Glutamatergic neuron (in vitro differentiated cells): ENCODE measurements at places on chromosomes 1 and 21.

DNA sequence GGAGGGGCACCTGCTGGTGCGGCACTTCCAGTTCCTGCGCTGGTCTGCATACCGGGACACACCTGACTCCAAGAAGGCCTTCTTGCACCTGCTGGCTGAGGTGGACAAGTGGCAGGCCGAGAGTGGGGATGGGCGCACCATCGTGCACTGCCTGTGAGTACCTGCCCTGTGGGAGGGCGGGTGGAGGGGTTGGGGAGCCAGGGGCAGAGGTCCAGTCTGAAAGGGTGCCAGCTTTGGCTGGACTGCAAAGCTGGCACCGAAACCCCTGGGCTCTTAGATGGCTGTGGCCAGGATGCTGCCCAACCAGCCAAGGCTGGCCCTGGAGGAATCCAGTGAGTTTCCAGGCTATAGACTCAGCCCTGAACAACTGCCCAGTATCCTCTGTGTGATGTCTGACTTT is 87.3 kb downstream of the PTPRU start:
- no peak for DNase-seq

GRCh38 chr1:59195151-59195550 is 101.7 kb upstream of the FGGY start:
- DNase-seq, result no peak

DNA sequence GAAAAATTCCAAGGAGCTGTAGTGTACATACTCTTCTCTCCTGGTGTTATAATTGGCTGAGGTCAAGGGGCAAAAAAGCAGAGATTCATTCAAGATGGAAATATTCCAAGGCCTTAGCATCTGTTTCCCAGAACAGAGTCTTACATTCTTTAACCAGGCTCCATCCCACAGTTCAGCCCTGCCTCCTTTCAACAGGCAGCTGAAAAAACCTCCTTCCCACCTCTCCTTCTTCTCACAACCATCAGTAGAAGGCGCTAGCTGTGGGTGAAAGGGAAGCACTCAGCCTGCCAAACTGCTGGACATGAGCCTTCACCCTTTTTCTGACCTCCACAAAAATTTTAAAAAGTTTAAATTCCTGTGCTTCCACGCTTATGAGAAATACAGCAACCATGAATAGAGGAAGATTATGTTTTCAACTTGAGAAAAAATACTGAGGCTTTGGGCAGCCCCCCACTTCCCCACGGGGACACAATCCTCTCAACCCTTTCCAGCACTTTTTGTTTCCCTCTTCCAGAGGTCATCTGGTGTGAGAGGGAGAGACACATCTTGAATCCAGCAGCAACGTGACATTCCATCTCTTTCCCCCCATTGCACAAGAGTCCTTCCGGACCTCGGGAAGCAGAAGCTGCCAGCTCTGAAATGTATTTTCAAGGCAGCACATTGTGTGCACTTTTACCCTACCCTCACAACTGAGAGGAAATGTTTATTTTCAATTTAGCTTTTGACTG is 43.2 kb upstream of the FMO2 start:
- DNase-seq, result no peak

GRCh38 chr1:89590341-89591080 is 42.4 kb upstream of the LRRC8C start:
- DNase-seq, result no peak

DNA sequence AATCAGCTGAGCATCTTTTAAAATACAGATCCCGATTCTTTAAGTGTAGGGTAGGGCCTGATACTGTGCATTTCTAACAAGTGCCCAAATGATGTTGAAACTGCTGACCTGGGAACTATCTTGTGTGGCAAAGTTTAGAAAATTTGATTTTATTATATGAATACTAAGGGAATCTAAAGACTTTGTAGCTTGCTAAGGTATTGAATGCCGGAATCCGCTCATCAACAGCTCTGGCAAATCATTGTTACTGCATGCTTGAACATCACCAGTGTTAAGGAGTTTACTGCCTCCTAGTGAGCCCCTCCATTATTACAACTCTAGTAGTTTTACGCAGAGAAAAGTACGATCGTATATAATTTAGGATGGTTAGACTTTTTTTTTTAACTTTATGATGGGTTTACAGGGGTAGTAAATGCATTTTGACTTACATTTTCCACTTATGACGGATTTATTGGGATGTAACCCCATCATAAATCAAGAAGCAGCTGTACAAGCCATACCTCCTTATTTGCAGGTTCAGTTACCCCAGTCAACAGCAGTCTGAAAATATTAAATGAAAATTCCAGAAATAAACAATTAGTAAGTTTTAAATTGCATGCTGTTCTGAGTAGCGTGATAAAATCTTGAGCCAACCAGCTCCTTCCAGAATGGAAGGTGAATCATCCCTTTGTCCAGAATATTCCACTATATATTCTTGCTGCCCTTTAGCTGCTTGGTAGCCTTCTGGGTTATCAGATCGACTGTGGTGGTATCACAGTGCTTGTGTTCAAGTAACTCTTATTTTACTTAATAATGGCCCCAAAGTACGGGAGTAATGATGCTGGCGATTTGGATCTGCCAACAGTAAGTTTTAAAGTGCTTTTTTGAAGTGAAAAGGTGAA is 892 bp downstream of the TYW3 start:
- DNase-seq, result no peak

DNA sequence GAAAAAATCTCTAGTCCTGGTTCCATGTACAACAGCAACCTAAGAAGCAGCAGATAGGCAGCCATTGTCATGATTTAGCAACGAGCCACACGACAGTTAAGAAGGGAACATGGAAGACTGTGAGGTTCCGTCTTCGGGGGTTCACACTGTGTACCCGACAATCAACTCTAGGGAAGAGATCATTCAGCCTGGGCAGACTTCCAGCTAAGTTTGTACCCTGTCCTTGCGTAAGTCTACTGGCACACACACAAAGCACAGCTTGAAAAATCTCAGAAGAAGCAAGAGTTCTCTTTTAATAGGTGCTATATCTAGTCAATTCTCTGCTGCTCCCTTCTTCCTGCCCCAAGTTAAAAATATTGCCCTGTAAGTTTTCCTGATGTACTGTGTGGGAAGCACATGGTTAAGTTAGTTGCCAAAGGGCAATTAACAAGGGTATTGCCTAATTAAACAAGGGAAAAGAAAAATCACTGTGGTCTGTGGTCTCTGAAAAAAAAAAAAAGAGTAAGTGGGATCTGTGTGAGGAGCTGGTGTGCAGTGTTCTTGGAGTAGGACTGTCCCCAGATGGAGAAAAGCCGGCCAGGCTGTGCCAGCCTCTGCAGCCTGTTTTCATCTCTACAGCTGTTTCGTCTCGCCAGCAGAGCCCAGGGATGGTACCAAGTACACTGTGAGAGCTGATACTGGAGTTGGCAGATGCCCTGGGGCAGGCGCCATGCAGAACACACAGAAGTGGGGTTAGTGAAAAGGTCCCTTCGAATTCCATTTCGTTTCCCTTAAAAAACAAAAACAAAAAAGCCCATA is 6.4 kb upstream of the MYBPHL start:
- no peak for DNase-seq

- no peak for DNase-seq
Measured at GRCh38 chr1:167794043-167794442, 72.3 kb downstream of the MPZL1 start.
